RPMI7951 (cell line): ENCODE measurements at places on chromosomes 13 and 19.

DNA sequence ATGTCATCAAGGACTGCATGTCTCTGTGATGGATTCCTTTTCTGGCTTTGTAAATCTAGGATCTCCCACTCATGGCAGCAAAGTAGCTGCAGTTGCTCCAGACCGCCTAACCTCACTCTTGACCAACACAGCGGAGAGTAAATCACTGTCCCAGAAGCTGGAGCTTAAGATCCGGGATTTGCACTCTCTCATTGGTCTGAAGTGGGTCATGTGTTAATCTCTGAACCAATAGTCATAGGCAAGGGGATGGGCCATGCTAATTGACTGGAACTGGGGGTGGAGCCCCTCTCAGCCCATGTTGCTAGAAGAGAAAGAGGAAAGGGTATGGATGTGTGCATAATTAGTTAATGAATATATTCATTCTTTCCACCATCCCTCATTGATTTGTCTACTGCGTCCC is 34.0 kb downstream of the VAV1 start:
- peak; percentile 28 for DNase-seq

DNA sequence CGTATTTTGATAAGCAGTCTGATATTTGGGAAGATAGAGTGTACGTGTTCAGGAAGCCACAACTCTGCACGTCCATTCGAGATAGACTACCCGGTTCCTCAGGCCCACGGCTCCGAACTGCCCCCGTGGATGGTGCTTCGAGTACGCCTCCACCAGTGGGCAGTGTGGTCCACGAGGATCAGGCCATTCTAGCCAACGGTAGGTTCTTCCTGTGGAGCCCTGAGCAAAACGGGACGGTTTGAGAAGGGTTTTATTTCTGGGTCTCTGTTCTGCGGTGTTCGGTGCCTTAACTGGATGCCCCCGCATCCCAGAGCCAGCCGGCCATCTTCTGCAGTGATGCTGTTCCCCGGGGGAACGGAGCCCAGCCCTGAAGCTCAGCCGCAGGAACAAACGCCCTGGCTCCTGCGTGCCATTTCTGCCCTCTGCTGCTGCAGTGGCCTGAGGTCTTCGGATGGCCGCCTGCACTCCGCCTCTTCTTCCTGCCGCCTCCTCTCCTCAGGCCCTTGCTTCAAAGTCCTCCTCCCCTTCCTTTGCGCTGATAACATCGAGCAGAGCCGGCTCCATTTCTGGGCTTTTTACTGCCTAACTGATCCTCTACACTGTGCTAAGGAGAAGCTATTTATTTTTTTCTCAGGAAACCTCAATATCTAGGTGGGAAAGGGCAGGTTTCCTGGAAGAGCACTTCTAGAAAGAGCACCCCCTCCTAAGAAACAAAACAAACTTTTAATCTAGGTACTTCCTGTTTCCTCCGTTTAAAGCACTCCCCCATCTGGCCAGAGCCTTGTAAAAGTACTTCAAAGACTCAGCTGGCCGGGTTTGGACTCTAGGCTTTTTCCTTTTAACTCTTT is 36.2 kb upstream of the SLC46A3 start:
- DNase-seq: peak; percentile 61

DNA sequence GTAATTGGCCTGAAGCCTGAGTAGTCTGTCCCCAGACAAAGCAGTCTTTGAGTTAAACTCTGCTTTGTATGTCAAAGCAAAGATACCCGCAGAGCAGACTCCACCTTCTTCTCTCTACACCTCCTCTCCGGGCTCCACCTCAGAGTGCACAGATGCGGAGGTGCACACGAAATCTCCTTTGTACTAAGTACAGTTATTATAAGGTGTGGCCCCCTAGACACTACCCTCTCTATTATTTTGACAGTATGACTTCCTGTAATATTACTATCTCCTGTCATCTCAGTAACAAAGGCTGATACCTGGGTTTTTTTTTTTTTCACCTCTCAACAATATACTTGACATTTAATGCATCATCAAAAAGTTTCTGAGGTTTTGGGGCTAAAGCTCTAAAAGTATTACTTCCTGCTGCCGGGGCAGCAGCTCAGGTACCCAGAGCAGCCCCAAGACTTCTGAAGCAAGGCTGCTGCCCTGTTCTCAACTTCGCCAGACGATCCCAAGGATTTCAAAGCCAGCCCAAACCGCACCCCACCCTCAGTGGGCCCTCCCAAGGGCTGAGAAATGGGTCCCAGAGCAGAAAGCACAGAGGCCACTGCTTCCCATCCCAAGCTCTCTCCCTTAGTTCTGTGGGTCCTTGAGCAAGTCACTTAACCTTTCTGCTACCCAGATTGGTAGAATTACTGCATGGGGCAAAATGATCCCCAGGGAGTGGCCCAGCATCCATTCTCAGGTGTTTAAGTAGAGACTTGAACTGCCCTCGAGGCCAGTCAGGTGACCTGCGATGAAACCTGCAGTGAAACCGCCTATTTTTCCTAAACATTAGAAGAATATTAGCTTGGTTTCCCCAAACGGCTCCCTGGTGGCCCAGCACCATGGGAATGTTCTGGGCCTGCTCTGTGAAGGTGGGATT is 180.6 kb downstream of the FOXO1 start:
- DNase-seq: no peak

- no peak for DNase-seq
Measured at GRCh38 chr13:91747186-91747585, 348.8 kb downstream of the GPC5 start.

- peak; percentile 23 for DNase-seq
Measured at GRCh38 chr13:96982672-96983071, 11.6 kb downstream of the OXGR1 start.

DNA sequence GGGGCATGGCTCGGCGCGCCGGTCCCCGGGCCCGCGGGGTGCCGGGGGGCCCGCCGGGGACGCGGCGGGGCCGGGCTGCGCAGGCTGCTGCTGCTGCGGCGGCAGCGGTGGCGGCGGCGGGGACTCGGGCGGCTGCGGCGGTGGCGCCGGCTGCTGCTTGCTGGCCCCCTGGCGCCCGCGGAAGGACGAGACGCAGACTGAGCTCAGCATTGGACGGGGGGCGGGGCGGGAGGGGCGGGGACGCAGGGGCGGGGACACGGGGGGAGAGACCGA is 368 bp downstream of the KCNC3 start:
- no peak for DNase-seq

GRCh38 chr13:110042253-110042950 is 256.0 kb upstream of the IRS2 start:
- no peak for DNase-seq

- no peak for DNase-seq
Measured at GRCh38 chr19:6242677-6243076, 37.1 kb downstream of the MLLT1 start.

DNA sequence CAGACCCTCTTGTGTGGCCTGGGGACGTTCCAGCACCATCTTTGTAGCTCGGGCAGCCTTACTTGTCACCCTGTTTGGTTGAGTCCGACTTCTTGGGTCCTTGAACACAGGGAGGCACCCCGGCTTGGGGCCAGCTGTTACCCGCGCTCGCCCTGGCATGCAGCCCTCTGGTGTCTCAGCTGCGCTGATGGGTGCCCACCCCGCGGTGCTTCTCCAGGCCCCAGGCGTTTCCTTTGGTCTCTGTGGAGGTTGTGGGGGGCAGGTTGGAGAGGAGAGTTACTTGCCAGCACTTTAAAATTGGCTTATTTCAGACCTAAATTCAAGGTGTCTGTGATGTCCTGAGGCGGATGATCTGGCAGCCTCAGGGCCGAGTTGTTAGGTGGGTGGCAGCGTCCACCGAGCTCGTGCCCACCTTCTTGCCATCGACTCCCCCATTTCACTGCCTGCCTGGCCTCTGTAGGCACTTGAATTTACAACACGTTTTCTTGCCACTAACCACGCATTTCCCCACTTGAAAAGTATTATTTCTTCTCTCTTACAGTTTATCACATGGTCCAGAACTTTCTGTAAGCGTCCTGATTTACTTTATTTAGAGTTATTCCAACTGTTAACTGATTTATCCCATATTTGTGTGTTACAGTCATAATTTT is 16.9 kb downstream of the UBAC2 start:
- DNase-seq: no peak

GRCh38 chr13:103894626-103895025 is 828.4 kb upstream of the SLC10A2 start:
- no peak for DNase-seq

GRCh38 chr13:67466569-67466968 is 236.4 kb upstream of the PCDH9 start:
- DNase-seq: no peak

DNA sequence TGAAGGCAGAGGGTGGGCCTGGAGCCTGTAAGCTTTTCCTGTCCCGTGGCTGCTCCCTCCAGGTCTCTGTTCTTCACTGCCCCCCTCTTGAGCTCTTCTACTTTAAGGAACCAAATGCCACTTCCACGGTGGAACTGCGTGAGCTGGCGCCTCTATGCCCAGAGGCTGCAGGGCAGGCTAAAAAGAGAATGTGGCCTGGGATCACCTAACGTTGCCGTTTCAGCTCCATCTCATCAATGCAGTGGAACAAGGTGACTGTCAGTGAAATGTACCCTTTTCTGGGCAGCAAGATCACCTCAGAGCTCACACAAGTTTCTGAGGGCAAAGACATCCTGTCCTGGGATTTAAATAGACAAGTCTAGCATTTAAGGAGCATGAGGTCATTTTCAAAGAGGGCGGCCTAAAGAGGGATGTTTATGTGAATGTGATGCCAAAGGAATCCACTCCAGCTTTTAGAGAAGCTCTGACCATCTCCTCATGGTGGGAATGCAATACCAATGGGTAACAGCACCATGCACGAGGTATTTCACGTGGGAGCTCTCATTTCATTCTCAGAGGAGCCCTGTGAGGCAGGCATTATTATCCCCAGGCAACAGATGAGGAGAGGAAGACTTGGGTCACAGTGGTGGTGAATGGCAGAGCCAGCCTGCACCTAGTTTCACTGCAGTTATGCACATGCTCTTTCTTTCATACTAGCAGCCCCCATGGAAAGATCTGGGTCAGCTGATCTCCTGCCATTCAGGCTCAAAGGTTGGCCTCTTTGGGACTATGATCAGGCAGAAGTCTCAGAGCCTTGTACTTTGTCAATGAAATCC is 39.3 kb downstream of the RGCC start:
- peak; percentile 18 for DNase-seq

DNA sequence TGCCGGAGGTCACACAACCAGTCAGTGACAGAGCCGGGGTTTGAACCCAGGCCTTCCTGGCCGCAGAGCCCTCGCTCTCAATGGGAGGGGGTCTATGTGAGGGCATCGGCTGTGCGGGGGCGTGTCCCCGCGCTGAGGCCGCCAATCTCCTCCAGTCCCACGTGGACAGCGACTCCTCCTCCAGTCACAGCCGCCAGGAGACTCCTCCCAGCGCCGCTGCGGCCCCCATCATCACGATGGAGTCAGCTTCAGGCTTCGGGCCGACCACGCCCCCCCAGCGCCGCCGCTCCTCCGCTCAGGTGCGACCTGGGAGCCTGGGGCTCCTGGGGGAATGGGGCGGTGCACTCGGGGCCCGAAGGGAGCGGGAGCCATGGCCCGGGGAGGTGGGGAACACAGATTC is 6.0 kb downstream of the SPRED3 start:
- no peak for DNase-seq

GRCh38 chr13:110126391-110126961 is 180.5 kb downstream of the COL4A1 start:
- peak; percentile 87 for DNase-seq

GRCh38 chr13:58882516-58882915 is 1251.0 kb downstream of the PCDH17 start:
- DNase-seq: no peak

- no peak for DNase-seq
Measured at GRCh38 chr19:32068793-32069192, 276.6 kb upstream of the ZNF507 start.

GRCh38 chr13:97535614-97536013 is 101.6 kb downstream of the RAP2A start:
- DNase-seq: no peak

DNA sequence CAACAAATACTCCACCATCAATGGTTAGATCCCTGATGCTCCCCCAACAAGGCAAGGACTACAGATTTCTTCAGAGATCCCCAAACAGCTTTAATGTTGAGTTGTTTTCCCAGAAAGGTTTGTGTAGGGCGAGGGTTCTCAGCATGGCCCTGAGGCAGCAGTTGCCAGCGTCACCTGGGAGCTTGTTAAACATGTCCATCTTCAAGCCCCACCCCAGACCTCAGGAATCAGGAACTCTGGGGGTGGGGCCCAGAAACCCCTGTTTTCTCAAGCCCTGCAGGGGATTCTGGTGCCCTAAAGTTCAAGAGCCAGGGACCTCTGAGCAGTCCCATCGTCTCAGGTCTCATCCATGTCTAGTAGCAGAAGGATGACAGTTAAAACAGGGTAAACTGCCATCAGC is 9.6 kb downstream of the EFNB2 start:
- no peak for DNase-seq

DNA sequence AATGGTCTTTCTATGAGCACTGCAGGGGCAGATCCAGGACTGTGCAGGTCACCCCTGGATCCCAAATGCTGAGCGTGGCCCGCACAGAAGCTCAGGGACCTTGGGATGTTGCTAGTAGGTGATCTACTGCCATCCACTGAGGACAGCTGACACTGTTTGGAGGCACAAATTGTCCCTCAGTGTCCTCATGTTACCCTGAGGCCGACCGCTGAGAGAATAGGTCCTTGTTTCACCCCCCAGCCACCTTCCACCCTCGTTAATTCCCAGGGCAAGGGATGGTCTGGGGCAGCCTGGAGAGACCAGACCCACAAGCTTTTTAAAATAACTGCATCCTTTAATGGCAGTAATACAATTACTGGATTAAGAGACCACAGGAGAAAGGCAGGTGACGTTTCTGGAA is 15.4 kb upstream of the TMEM160 start:
- no peak for DNase-seq

DNA sequence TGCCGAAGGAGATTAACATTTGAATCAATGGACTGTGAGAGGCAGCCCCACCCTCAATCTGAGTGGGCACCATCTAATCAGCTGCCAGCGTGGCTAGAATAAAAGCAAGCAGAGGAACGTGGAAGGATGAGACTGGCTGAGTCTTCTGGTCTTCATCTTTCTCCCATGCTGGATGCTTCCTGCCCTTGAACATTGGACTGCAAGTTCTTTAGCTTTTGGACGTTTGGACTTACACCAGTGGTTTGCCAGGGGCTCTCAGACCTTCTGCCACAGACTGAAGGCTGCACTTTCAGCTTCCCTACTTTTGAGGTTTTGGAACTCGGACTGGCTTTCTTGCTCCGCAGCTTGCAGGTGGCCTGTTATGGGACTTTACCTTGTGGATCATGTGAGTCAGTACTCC is 14.7 kb downstream of the NHLRC3 start:
- no peak for DNase-seq

- DNase-seq: peak; percentile 51
Measured at GRCh38 chr19:4707956-4708650, 15.5 kb downstream of the DPP9 start.

DNA sequence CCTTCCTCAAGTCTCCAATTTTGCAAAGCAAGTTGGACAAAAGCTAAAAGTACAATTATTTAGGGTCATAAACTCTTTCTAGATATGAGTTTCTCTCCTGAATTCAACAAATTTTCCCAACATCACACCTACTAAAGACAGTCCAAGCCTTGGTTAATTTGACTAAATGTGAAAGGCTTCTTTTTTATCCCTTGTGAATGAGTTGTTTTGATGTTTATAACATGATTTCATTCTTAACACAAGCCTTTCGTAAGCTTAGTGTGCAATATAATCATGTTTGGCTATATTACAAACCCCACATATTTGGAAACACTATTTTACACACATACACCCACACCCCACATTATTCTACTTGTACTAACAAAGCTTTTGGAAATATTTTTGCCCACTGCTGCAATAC is 57.3 kb downstream of the ZC3H13 start:
- no peak for DNase-seq

GRCh38 chr19:50329146-50329925 is at the start of gene KCNC3:
KCNC3 (minus strand) TSS chr19:50329377; CDS start chr19:50329082, 295 bp downstream.
- peak; percentile 99 for DNase-seq
